Hepatocyte (in vitro differentiated cells): ENCODE measurements at places on chromosomes 13 and 19.

- no peak for DNase-seq
Observed at GRCh38 chr19:43648633-43649032, 9.0 kb upstream of the CADM4 start.

DNA sequence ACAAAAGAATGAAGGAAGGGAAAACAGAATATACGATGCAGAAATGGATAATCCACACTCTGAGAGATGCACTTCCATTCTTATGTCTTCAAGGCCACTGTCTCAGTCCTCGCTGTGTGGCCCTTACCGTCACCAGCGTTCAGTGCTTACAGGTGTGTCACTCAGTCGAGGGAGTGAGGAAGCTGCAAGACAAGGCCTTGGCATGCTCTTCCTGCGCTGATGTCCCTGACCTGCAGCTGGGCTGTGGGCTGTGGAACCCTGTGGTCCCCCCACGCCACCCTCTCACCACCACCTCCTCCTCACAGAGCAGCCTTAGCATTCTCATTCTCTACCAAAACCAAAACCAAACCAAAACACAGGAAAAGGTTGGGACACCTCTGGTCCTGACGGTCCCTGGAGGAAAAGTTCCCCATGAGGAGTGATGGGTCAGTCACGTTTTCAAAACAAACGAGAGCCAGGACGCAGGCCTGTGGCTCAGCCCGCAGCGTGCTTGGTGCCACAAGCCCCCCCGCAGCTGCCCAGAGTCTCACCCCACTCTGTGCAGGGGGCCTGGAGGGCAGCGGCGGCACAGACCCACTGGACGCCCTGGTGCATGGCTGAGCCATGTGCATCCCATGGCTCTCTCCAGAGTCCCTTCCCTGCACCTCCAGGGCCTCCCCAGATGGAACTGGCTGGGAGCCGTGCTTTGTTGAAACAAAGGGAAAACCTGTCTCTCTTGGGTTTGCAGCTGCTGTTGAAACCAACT lies 48.2 kb upstream of the GPR183 start:
- DNase-seq: no peak

GRCh38 chr13:55067946-55068345 lies 2039.3 kb downstream of the OLFM4 start:
- no peak for DNase-seq

GRCh38 chr19:29876414-29876813 lies 64.6 kb downstream of the CCNE1 start:
- DNase-seq: no peak

DNA sequence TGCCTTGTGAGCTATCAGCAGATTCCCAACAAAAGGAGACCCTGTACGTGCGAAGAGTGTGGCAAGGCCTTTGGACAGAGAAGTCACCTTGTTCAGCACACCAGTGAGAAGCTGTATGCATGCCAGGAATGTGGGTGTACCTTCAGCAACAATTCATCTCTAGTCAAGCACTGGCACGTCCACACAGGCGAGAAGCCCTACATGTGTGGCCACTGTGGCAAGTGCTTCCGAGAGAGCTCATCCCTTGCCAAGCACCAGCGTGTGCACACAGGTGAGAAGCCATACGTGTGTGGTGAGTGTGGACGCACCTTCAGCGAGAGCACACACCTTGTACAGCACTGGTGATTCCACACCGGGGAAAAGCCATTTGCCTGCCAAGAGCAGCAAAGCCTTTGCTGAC lies 7.6 kb upstream of the ZSCAN22 start:
- DNase-seq: no peak

DNA sequence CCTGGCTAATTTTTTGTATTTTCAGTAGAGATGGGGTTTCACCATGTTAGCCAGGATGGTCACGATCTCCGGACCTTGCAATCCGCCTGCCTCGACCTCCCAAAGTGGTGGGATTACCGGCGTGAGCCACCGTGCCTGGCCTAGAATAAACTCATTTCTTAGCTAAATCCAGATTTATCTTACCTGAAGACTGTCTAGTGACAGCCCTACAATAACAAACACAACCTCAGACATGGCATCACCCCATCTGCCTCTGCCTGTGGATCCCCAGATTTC lies 5.0 kb downstream of the ZNF44 start:
- DNase-seq: no peak

GRCh38 chr19:28405346-28405742 lies 807.6 kb downstream of the UQCRFS1 start:
- DNase-seq: no peak

- no peak for DNase-seq
Observed at GRCh38 chr19:50380137-50380536, 3.9 kb downstream of the NR1H2 start.

DNA sequence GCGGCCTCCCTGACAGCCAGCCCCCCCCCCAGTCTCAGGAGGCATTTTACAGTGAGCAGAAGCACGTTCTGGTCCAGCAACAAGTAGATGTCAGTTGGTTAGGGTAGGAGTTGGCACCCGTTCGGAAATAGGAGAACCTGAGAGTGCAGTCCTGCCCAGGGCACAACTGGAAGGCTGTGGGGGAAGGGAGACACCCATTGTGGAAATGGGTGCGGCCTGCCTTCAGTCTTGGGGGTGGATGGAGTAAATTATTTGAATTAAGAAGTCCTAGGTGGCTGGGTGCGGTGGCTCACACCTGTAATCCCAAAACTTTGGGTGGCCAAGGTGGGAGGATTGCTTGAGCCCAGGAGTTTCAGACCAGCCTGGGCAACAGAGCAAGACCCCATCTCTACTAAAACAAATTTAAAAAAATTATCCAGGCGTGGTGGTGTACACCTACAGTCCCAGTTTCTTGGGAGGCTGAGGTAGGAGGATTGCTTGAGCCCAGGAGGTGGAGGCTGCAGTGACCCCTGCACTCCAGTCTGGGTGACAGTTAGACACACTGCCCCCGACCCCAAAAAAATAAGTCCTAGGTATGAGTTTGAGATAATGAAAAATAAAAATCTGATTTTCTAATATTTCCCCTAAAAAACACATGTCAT lies 1.2 kb downstream of the CIRBP start:
- no peak for DNase-seq

GRCh38 chr13:57666131-57666953 lies 34.8 kb downstream of the PCDH17 start:
- no peak for DNase-seq

- no peak for DNase-seq
Observed at GRCh38 chr13:59461411-59461810, 702.3 kb downstream of the DIAPH3 start.

DNA sequence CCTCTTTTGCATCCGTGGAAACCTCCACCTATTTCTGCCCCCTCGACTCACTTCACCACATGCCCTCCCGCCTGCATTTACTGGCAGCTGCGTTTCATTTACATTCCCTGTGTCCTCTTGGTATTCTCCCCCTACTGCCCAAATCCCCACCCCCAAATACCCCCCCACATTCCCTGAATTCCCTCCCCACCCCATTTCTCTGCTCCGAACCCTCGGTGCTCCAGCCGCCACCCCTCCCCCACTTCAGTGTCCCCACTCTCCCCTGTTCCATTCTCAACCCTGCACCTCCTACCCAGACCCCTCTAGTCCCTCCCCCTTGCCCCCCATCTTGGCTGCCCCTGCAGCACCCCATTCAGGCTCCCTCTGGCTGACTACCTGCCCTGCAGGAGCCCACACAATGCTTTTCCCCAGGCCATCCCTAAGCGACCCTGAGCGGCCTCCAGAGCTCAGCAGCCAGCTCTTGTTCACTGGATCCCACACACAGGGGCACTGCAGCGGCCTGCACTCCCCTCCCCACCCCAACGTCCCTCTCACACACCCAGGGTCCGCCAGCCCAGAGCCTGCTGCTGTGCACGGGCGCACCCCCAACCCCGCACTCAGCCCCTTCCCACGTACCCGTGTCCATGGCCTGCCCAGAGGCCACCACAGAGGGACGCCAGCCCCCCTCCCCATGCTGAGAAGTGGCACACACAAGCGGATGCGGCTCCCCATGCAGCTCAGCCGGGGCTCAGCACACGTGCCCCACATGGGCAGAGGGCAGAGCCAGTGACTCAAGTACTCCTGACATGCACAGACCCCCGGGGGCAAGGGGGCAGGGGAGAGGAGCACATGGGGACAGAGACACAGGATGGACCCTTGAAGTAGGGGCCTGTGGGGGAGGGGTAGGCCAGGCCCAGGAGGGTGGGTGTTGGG lies 26.3 kb downstream of the SHANK1 start:
- DNase-seq: no peak

DNA sequence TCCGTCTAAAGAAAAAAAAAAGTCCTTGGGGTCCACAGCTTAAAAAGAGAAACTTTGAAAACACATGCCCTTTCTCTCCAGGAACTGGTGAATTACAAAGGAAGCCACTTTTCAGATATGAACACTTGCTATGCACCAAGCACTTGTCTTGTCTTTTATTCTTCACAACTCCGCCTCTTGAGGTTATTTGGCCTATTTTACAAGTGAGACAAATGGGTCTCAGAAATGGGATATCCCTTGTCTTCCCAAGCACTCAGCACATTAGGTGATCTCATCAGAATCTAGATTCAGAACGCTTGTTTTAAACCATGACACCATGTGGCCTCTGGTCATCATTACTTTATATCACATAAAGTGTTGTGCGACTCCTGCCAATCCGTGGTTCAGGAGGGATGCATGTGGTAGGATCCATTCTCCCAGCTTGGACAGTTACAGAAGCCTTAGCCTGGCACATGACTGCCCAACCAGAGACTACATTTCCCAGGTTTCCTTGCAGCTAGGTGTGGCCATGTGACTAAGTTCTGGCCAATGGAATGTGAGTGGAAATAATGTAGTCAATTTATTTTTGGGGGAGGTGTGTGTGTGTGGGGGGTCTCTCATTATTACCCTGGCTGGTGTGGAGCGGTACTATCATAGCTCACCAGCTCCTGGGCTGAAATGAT lies 13.9 kb downstream of the TSKS start:
- DNase-seq: no peak

DNA sequence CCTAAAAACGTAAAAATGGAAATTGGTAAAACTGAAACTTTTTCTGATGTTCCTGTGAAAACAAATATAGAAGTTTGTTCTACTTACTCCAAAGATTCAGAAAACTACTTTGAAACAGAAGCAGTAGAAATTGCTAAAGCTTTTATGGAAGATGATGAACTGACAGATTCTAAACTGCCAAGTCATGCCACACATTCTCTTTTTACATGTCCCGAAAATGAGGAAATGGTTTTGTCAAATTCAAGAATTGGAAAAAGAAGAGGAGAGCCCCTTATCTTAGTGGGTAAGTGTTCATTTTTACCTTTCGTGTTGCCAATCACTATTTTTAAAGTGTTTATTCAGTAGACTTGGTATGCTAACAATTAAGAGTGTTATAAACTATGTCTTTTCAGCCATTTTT lies 25.6 kb downstream of the BRCA2 start:
- no peak for DNase-seq

- DNase-seq: no peak
Observed at GRCh38 chr13:38830442-38831045, 143.7 kb downstream of the FREM2 start.

DNA sequence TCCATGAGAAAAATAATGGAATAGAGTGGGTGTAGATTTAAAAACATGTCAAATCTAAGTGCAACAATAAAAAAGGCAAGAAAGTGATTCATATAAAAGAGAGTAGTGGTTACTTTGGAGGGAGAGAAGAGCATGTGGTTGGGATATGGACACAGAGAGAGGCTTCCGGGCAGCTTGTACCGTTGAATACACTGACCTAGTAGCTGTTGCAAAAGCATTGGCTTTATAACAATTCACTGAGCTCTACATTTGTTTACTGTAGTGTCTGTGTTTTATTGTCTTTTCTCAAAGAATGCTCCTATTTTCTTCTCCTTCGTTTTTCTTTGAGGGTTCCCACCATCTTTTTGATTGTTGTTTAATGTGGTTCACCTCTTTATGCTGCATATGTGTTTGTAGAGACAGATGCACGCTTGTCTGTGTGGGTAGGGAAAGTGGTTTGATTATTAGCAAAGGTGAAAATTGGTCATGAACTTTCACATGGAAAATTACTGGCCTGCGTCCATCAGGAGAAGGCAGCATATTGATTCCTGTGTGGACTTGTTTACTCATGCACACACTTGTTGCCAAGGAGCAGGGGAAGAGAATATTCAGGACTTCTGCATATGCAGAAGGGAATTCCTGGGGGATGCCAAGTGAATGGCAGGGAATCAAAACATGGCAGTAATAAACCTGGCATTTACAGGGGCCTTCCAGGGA lies 29.9 kb upstream of the IRS2 start:
- no peak for DNase-seq

GRCh38 chr13:111598747-111599146 lies 278.3 kb downstream of the TEX29 start:
- DNase-seq: no peak

DNA sequence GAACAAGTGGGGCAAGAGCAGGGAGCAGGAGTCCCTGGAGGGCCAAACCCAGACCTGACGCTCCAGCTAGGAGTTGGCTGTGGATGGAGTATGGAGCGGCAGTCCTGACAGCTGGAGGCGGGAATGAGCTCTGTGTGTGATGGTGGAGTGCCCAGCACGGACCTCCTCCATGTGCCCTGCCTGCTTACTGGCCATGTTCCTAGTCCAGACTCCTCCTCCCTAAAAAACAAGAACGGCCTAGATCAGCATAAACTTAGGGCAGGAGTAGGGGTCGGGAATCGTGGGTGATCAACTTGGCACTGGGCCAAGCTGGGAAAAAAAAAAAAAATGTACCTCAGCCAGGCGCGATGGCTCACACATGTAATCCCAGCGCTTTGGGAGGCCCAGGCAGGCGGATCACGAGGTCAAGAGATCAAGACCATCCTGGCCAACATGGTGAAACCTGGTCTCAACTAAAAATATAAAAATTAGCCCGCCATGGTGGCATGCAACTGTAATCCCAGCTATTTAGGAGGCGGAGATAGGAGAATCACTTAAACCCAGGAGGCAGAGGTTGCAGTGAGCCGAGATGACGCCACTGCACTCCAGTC lies 29.5 kb downstream of the LTBP4 start:
- DNase-seq: no peak

DNA sequence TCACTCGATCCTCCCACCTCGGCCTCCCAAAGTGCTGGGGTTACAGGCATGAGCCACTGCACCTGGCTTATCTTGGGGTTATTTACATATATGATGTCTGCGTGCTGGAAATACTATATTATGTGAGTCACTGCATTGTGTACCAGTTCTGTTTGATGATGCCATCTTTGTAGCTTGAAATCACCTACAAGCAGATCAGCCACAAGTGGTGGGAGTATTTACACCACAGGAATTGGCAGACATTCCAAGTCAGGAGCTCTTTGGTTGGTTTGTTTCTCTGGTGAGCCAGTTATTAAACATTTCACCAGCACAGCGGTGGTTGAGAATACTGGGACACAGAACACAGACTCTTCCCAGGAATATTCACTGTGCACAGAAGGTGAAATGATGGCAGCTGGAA lies 4.5 kb upstream of the TIMM44 start:
- no peak for DNase-seq
